Esophagus squamous epithelium (tissue), 5 donors: ENCODE measurements at places on chromosomes 5 and 9.

DNA sequence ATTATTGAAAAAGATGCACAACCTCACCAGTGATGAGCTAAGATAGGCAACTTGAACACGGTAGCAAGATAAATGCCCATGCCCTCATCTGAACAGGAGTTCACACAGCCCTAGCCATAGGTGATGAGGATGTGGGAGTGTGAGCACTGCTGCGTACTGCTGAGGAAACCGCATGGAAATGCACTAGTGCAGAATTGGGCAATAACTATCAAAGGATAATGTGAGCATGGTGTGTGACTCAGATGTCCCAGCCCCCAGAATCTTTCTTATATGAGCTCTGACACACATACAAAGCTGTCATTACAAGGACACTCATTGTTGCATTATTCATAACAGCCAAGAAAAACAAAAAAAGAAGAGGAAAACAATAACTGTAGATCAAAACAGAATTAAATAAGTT, 521.2 kb downstream of the IRX1 start:
- DNase-seq = no peak

DNA sequence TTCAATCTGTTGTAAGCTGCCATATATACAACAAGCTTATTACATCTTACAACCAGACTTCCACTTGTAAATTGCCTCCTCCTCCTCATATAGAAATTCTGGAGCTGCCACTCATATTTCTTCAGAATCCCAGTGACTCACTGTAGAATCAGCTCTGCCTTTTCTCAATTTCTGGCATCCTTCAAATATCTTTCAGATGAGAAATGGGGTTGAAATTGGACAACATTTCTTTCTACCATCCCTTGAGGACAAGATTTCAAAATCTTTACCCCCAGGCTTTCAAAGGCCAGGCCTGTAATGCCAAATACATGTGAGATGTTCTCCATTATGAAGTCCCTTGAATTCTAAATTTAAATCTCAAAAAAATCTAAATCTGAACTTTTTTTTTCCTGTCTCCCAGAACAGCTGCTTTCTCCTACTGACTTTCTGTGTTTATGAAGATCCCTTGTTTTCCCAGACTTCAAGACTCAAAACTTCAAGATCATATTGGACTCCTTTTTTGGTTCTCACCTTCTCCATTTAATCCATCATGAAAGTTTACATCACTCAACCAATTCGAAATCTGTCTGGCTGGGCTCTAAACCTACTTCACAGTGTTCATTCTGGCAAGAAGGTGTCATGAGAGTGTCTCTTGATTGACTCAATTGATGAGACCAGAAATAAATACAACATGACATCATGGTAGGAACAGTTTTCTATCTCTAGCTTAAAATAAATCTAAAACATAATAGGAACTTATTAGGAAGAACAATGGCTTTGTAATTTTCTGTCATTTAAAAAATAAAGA, 109.8 kb downstream of the HMHB1 start:
- no peak for DNase-seq

GRCh38 chr5:71786337-71787055, 67.4 kb downstream of the CARTPT start:
- no peak for DNase-seq

- no peak for DNase-seq
Observed at GRCh38 chr9:104795857-104796256, 31.9 kb downstream of the NIPSNAP3B start.

DNA sequence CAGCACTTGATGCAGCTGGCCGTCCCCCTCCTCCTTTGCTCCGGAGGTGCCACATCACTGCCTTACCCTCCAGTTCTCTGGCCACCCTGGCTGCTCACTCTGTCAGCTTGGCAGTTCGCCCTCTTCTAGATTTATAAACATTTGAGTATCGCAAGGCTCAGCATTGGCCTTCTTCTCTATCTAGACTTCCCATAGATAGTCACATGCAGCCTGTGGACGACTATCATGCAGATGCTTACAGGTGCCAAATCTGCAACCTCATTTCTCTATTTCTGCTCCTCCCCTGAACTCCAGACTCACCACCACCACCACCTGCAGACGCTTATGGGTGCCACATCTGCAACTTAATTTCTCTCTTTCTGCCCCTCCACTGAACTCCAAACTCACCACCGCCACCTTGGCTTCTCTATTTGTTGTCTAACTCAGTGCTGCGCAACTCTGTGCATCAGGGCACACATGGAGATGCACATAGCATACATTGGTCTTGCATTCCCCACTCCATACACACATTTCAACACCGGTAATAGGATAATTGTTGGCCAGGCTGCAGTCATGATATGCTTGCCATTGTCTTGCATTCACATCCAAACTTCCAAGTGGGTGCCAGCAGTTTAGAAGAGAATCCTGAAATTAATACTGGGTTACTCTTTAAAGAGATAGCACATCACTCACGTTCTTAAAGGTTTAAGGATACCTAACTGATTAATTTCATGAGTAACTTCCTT, 1.9 kb upstream of the DAP start:
- DNase-seq = no peak

DNA sequence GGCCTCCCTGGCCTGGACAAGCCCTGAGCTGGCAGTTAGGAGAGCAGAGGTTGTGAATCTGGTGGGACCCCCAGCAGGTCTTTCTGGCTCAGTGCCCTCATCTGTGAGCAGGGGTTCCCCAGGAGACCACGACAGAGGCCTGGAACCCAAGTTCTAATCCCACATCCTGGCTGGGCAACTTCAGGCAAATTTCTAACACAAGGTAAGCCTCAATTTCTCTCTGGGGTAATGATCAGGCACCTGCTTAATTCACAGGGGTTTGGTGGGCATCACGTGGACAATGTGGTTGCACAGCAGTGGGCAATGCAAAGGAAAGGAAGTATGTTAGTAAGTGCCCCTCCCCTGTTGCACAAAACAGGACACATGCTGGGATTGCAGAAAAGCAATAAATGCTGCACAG, 1.9 kb upstream of the KCNIP1 start:
- DNase-seq = no peak

DNA sequence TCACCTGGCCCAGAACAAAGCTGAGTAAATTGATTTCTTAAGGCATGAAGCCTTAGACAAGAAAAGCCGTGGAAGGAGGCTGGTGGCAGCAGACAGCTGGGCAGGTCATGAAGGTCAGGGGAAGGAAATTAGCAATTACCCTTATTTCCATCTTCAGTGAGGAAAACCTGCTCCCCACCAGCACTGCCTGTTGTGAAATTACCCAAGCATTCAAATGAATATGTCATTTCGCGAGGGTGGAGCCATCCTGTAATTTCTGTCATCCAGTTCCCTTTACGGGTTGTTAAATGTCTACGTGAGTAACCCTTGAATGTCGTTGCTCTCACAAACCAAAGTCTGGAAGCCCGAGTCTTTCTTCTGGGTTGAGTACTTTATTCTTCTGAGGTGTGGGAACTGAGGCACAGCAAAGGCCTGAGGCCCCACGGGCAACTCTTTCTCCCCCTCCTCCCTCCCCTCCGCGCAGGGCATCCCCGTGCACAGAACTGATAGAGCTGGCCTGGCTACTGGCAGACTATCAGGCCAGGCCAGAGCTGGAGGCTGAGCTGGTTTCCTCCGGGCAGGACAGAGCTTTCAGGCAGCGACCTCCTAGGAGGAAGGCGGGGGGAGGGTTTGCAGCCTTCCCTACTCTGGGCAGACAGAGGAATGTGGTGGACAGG, 22.0 kb upstream of the AK3 start:
- no peak for DNase-seq

DNA sequence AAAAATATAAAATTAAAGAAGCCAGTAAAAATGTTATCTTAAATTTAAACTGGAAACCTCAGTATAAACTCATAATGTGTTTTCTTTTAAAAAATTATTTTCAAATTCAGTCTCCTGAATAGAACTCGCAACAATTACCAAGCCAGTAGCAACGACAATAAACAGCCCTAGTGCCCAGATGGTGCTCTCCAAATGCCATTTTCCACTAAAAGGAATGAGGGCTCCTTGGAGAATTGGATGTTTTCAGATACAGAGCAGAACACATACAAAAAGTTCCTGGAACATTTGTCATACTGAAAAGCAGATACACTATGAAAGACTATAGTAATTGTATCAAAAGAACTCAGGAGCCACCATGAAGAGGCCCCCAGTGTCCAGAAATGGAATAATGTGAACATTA, 97.4 kb downstream of the TMC1 start:
- DNase-seq = no peak

DNA sequence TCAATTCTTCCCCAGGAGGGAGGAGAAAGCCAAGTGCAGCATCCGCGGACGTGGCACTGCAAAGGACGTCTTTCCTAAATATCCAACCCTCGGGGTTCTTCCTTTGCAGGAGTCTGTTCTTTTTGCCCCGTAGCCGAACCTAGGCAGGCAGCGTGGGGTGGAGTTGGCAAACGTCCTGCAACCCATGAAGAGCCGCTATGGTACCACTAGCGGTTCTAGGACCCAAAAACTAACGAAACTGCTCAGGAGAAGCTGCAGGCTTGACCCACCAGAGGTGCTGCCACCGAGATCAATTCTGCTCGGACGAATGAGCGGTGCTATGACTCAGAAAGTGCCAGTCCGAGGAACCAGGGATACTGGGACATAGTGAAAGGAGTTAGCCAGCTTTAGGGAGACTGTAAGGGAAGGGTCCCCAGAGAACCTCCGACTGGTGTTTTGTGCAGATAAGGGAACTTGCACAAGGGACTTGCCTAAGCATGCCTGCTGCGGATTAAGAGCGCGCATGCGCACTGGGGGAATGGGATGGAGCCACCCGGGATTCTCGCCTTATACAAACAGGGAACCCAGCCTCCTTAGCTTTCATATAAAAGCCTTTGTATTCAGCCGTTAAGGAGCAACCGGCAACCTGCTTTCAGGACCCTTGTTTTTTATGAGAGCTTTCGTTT, 32.7 kb downstream of the ANXA2R start:
- peak; percentile 21 for DNase-seq

DNA sequence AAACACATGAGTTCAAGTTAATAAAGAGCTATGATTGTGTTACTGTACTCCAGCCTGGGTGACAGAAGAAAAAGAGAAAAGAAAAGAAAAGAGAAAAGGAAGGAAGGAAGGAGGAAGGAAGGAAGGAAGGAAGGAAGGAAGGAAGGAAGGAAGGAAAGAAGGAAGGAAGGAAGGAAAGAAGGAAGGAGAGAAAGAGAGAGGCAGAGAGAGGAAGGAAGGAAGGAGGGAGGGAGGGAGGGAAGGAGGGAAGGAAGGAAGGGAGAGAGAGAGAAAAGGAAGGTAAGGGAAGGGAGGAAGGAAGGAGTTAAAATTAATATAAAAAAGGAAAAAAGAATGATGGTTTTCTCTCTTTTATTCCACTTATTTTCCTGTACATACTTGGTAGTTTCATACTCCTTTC, 89.5 kb upstream of the ZBTB43 start:
- no peak for DNase-seq

GRCh38 chr5:149671544-149671943, 58.6 kb upstream of the PPARGC1B start:
- no peak for DNase-seq

- no peak for DNase-seq
Observed at GRCh38 chr9:20742833-20743232, 58.8 kb downstream of the FOCAD start.

DNA sequence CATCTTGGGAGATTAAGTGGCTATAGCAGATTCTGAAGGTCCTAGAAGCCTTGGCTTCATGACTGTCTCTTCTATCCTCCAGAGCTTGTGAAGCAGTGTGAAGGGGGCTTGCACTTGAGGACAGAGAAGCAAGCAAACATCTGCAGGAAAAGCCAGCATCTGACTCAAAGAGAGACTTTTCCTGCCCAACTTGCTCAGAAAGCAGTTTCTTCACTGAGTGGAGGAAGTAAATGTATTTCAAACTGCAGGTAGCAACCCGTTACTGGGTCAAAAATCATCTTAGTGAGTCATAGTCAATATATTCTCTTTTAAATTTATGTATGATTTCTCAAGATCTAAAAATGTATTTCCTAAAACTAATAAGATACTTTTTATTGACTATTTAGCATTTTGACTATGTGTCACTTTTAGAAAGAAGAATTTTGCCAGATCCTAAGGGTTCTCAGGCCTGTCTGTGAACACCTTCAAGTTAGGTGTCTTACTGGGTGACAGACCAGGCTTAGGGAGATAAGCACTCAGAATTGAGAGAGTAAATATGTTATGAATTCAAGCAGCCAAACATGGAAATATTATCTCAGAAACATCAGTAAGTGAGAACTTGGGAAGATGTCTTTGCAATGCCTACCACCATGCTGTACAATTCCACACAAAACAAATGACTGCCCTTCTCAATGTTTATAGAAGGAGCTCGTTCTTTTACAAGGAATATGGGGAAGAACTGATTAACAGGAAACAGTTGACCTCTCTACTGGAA, 72.6 kb upstream of the DMAC1 start:
- no peak for DNase-seq

DNA sequence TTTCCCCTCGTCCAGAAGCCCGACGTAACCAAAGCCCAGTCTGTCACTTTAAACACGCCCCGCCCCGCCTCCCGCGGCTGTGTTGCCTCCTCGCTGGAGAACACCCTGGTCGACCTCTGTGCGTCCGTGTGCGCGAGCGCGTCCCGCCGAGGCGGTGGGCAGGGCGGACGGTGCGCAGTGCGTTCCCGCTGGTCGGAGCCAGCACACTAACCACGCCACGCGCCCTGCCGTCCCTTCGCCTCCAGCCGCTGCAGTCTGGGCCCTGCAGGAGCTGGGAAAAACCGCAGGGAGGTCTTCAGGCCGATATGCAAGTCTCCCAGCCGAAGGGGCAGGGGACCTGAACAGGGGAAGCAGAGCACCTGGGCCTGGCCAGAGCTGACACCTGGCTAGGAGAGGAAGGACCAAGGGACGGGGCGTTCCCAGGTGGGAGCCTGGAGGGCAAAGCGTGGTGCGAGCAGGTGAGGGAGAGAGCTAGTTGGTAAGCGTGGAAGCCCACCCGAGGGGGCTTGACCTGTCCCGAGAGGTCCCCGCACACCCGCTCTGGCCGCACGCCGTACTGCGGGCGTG, 1.3 kb upstream of the PHPT1 start:
- peak; percentile 33 for DNase-seq

DNA sequence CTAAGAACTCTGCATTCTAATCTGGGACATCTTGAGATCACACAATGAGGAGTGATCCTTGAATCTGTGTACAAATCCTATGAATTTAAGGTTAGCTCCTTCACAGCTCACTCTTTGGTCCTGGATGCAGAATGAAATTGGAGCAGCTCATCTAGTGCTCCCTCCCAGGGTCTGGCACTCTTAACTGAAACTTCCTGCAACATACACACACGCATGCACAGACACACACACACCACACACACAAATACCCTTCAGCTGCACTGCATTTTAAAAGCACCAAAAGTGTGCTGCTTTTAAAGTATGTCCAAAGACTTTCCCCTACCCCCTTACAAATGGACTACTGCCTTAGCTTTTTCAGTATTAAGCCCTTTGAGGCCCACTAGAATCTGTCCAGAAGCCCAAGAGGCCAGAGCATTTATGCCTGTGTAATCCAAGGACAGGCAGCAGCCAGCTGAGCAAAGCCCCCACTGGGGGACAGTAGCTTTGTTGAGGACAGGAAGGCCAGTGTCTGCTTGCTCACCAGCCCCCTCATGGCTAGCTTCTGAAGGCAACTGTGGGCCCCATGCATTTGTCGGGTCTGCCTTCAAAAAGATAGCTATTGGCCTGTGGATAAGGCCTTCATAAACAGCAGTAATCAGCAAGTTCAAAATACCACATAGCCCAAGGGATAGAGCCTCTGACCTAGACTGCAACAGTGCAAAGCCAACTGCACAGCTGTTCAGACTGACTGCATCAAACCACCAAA, 43.6 kb downstream of the CDO1 start:
- no peak for DNase-seq

GRCh38 chr5:173735184-173735583, 118.7 kb upstream of the BOD1 start:
- DNase-seq = no peak
